ENCODE measurements at places on chromosomes 5 and 9. TPM values are rescaled to one million over a fixed set of nuclear protein-coding genes. Genes with fewer than 3 reads are reported as not detected.

ZDHHC11B gene
- 1.4 TPM for total RNA-seq

NEUROG1 gene
- total RNA-seq = not detected

BTNL8 gene
- not detected for total RNA-seq

LCN9 gene
- not detected for total RNA-seq

PRDM9 gene
- not detected for total RNA-seq

HK3 gene
- total RNA-seq = 0.11 TPM

SH3TC2 gene
- total RNA-seq = not detected

PCDHB4 gene
- not detected for total RNA-seq

CNTNAP3B gene
- total RNA-seq = not detected

TMEM252 gene
- not detected for total RNA-seq

PPIC gene
- total RNA-seq = not detected

CDKN2B-AS1 gene
- total RNA-seq = not detected

Measured in activated naive CD4-positive, alpha-beta T cell treated with anti-CD3 and anti-CD28 coated beads, Interleukin-2, amount 50 U/mL, for 72 hours (primary cell).